ENCODE measurements at places on chromosomes 12 and 14. TPM values are rescaled to one million over a fixed set of nuclear protein-coding genes. Genes with fewer than 3 reads are reported as not detected.

Gene EML5
- total RNA-seq: 3.7 TPM

Gene TMEM119
- total RNA-seq: 0.16 TPM

Gene THTPA
- total RNA-seq: 13.5 TPM

Gene DDX47
- total RNA-seq: 56.0 TPM

Gene PLA2G1B
- total RNA-seq: not detected

Gene FOXN4
- not detected for total RNA-seq

Gene SLC17A8
- not detected for total RNA-seq

Gene KRT78
- not detected for total RNA-seq

Gene VPS33A
- 26.2 TPM for total RNA-seq

Gene RAD51B
- total RNA-seq: 55.5 TPM

Gene SLC39A2
- total RNA-seq: 0.16 TPM

Gene DNAJC22
- 0.05 TPM for total RNA-seq

Gene SDR9C7
- total RNA-seq: not detected

Gene NXPH4
- total RNA-seq: 0.68 TPM

Gene GPR84
- total RNA-seq: 0.32 TPM

Gene ADGRD1
- 0.23 TPM for total RNA-seq

Gene PCED1B
- total RNA-seq: 63.2 TPM

Gene IKBIP
- total RNA-seq: 29.3 TPM

Gene GDF11
- total RNA-seq: 14.1 TPM

Gene PDE3A
- not detected for total RNA-seq

Gene TMBIM6
- 396 TPM for total RNA-seq

Gene ETNK1
- 83.1 TPM for total RNA-seq

Gene MGAT4C
- total RNA-seq: not detected

Gene WNK1
- 211 TPM for total RNA-seq

Gene B4GALNT1
- total RNA-seq: 8.2 TPM

Gene DBX2
- not detected for total RNA-seq

Gene GARIN6
- not detected for total RNA-seq

Gene TMPRSS12
- total RNA-seq: not detected

Gene BCL2L2
- total RNA-seq: 3.7 TPM

Gene TPH2
- not detected for total RNA-seq

Gene DUSP16
- 69.0 TPM for total RNA-seq

Gene PRH1
- total RNA-seq: 23.0 TPM

Gene RNFT2
- total RNA-seq: 8.9 TPM

Gene HNF1A
- total RNA-seq: not detected

Gene C3AR1
- total RNA-seq: 9.3 TPM

Gene ADCY4
- 1.6 TPM for total RNA-seq

Gene LIN7A
- total RNA-seq: 0.63 TPM

Gene IGF1
- total RNA-seq: 1.1 TPM

Gene PZP
- not detected for total RNA-seq

Data from activated CD8-positive, alpha-beta memory T cell treated with anti-CD3 and anti-CD28 coated beads, Interleukin-2, amount 10 ng/mL, durations not matched to agents 7 days and 5 days (primary cell).